Sigmoid colon (tissue), 7 donors: ENCODE measurements at places on chromosomes 12 and 14. TPM values are rescaled to one million over a fixed set of nuclear protein-coding genes. Genes with fewer than 3 reads are reported as not detected.

- no peak for DNase-seq
Measured at GRCh38 chr12:121202407-121203355, 7.2 kb upstream of the P2RX4 start.

DNA sequence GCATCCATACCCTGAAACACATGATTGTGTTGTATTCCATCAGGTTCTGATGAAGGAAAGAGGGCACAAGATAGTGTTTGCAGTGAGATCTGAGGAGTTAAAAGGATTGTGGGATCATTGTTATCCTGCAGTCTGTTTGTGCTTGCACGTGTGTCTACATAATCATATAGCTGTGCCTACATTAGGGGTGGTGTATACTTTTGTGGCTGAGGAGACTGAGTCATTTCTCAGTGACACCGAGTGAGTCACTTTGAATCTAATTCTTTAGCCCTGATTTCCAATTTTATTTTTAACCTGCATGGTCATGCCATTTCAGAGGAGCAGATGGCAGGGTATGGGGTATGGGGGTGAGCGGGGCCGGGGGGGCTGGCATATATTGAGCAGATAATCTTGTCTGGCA, 133.2 kb downstream of the ANO4 start:
- no peak for DNase-seq

GRCh38 chr12:123790905-123791467, 28.9 kb downstream of the DNAH10 start:
- no peak for DNase-seq

DNA sequence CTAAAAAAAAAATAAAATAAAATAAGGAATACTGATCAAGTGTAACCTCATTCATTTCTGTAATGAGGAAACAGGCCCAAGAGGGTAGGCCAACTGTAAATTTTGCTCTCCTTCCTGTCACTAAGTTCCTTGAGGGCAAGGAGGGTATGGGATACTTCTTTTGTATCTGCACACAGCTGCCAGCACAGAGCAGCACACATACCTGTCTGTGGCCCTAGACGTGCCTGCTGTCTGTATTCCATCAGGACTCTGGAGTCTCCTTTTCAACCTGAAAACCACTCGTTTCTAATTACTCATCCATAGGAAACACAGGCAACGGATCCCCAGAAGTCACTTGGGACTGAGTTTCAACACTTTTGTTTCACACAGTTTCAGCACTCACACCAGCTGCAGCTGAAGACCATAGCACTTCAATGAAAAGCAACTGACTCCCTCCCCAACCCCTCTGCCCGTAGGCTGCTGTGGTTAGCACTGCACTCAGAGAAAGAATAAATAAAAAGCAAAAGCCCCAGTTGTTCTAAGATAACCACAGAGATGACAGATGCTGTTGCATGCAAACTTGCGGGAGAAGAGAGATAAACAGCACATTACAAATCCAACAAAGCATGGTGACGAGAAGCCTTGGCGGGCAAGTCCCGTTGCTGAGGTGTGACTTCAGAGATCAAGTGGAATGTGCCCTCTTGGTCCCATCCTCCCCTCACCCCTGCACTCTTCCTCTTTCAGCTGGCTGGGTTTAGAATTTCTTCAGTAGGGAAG, 24.9 kb downstream of the CRACR2A start:
- no peak for DNase-seq

- DNase-seq = no peak
Measured at GRCh38 chr12:120748242-120748641, 22.6 kb downstream of the ACADS start.

GRCh38 chr12:57781244-57781643, 1.3 kb upstream of the TSFM start:
- no peak for DNase-seq

Gene GUCY2C
- 0.55 TPM for total RNA-seq

Gene OSBPL8
- total RNA-seq = 44.8 TPM

Gene SERPINA10
- total RNA-seq = not detected

GRCh38 chr12:100391856-100392255, 35.0 kb downstream of the SLC17A8 start:
- no peak for DNase-seq

Gene IRAK3
- total RNA-seq = 15.8 TPM

Gene ASCL1
- under 0.01 TPM for total RNA-seq

GRCh38 chr12:53820514-53821306, 68.9 kb upstream of the CISTR start:
- DNase-seq = no peak

- DNase-seq = no peak
Measured at GRCh38 chr12:120363274-120363855, 5.6 kb downstream of the MSI1 start.

Gene UNG
- 12.2 TPM for total RNA-seq

DNA sequence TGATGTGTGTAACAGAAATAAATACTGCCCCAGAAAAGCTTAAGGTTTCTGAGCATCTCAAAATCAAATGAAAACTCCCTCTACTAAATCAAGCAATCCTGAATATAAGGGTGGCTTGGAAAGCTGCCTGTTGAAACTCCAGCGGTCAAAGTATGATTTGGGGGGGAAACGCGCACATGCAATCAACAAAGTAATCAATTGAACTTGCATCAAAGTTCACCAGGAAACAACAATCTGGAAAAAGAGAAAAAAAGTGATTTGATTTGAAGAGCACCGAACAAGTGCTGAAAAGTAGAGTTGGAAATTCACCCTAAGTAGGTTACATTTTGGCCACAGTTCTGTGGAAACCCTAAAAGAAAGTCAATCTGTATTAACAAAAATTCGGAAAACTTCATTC, 700 bp downstream of the CNIH1 start:
- no peak for DNase-seq

DNA sequence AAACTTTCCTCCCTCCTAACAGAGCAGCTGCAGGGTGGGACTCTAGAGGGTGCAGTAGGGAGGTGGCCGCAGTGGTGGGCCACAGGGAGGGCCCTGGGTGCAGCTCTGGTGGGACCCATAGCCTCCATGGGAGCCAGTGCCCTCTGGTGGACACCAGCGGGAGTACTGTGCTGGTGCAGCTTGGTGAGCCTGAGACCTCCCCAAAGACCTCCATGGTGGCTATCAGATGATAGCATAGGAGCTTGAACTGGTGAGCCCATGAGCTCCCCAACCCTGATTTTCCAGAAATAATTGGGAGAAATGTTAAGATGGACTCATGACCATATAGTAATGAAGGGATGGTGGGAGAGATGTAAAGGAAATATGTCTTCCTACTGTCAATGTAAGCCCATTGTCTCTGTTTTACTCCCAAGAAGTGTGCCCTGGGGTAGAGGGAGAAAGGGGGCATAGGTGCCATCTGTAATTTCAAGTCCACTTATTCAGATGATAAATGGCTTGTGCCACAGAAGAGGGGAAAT, 98.7 kb downstream of the GAS2L3 start:
- no peak for DNase-seq

DNA sequence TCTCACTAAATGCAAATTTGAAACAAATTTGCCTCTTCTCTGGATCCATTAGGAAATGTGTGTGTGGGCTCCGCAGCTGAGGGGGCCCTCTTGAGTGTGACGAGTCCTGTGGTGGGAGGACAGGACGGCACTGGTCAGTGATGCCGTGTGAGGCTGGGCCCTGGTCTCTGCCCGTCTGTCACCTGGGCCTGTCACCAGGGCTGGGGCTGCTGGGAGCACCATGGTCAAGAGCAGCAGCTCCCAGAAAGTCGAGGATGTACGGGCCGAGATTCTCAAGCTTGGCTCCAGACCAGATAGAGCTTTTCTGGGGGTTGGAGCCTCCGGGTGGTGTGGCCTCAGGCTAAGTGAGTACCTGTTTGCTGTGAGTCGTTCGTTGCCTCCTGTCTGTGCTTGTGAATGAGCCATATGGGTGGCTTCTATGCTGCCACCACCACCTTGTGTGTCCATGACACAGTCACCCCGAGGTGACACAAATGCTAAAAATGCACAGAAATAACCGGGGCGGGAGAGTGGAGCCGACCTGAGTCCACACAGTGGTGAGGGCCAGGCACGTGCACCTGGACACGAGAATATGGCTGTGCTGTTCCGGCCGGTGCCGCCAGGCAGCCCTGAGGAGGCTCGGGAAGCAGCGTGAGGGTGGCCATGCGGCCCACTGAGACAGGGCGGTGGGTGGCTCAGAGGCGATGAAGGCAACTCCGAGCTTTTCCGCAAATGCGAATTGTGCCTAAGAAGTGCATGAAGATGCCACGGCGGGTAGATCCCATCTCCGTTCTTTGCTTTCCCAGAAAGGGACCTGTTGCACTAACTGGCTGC, 8.7 kb downstream of the PGAM5 start:
- no peak for DNase-seq

GRCh38 chr12:32756476-32757066, 874 bp upstream of the YARS2 start:
- DNase-seq = no peak

Gene IL22
- not detected for total RNA-seq

Gene TMEM117
- 20.1 TPM for total RNA-seq

Gene SLCO1B1
- total RNA-seq = not detected

DNA sequence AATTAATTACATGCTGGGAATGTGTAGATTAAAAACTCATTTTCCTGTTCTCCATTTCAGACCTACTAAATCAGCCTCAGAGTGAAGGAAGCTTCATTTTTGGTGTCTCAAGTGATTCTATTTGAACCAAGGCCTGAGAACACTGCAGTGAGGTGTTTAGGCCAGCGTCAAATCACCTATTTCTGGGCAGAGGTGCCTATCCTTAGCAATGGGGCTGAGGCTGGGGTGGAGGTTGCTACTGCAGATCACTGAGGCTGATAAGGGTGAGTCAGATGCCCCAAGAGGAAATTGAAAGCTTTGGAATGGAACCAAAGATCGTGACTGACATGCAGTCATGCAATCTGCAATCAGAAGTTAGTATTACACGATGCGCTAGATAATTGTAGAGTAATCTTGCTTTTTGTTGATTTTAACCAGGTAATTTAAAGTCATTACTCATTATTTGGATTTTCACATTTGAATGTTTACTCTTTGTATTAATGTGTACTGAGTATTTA, 4.4 kb downstream of the TXNRD1 start:
- no peak for DNase-seq

DNA sequence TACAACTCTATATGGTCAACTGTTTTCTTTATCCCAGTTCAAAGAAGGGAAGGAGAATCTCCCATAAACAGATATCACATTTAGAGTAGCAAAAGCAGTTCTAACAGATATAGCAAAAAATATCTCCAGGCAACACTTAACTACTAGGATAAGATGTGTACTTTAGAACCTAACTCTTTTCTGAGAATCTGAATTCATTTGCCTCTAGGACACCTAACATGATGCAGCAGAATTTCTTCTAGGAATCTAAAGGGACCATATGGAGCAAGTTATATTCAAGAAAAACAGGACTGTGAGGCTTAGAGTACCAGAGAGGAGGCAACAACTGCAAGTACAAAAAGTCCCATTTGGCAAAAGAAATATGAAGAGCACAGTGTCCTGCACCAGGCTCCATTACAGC, 24.4 kb upstream of the CAPRIN2 start:
- no peak for DNase-seq
